ENCODE measurements at places on chromosomes 16 and 17. TPM values are rescaled to one million over a fixed set of nuclear protein-coding genes. Genes with fewer than 3 reads are reported as not detected.

Gene CCDC144A
- total RNA-seq, result 0.79 TPM

Gene SLC13A2
- total RNA-seq, result not detected

Gene KRT36
- not detected for total RNA-seq

Gene ITGAD
- total RNA-seq, result not detected

Gene FBF1
- total RNA-seq, result 28.7 TPM

Gene GRAP
- 0.65 TPM for total RNA-seq

Gene GCGR
- not detected for total RNA-seq

Gene IL17C
- 0.39 TPM for total RNA-seq

Gene CDK3
- total RNA-seq, result 4.8 TPM

Gene MMP15
- 12.0 TPM for total RNA-seq

Gene CENPV
- 1.2 TPM for total RNA-seq

Gene NKD1
- total RNA-seq, result 0.11 TPM

Gene MT3
- not detected for total RNA-seq

Gene TMEM204
- not detected for total RNA-seq

Gene CRISPLD2
- total RNA-seq, result 254 TPM

Gene CLDN6
- 5.6 TPM for total RNA-seq

Measured in placental epithelial cell (primary cell).